Activated CD8-positive, alpha-beta memory T cell treated with anti-CD3 and anti-CD28 coated beads, Interleukin-2, amount 10 ng/mL, durations not matched to agents 7 days and 5 days (primary cell): ENCODE measurements at places on chromosomes 12 and 14. TPM values are rescaled to one million over a fixed set of nuclear protein-coding genes. Genes with fewer than 3 reads are reported as not detected.

- peak; percentile 70 for DNase-seq
Observed at GRCh38 chr14:91866511-91867295, 633 bp downstream of the TC2N start.

- no peak for DNase-seq
Observed at GRCh38 chr14:21308132-21308478, 28.2 kb downstream of the RPGRIP1 start.

- DNase-seq, result no peak
Observed at GRCh38 chr12:16175840-16176239, 101.6 kb downstream of the SLC15A5 start.

DNA sequence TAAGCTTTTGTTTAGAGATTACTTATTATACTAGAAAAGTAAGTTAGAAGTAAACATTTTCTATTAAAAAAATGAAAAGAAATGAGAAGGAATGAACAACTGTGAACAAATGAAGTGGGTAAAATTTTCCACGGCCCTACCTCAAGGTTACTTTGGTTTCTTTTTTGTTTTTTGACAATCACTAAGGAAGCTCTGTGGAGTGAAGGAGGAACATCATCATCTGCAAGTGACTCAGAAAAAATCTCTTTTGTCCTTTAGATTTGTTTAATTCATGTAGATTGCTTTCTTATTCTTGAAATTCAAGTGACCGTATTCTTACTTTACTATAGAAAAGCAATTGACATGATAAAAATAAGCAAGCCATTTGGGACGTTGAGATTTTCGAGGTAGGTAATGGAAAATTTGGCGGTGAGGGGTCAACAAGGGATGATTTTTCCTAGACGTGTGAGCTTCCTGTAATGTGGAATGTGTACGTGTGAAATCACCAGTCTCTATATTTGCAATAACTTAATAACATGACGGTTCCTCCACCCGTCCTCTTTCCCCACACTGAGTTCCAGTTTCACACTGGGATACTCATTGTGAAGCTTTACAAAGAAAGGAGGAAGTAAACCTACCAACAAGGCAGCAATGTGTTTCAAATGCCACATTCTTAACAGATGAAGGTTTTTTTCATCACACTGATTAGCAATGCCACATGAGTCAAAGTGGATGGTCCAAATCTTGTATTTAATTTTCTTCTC lies 62.3 kb upstream of the EGLN3 start:
- DNase-seq, result no peak

DNA sequence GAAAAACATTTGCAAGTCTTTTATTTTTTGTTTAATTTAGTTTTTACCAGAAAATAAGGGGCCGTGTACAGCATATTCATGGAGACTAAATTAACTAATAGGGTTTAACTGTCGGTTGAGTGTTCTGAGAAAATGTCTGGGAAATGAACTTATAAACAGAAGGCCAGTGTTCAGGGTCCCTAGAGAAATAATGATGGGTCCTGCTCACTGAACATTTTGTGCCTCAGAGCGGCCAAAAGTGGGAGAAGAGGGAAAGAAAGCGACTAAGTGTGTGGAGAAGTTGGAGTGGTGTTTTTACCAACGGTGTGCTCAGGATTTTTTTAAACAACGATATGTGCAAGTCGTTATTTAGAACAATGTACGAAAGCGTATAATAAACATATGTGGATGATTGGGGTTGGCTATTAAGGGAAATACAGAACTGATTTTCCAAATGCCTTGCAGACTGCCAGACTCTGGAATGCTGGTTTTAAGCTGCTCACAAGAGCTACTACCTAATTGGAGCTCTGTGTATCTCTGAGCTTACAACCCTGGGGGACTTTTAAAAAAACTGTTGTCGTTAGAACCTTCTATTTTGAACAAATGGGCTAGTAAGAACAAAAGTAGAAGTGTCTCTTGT lies 166.7 kb downstream of the SLC38A4 start:
- no peak for DNase-seq

GRCh38 chr12:108596854-108597558 lies 878 bp downstream of the TMEM119 start:
- DNase-seq, result no peak

DNA sequence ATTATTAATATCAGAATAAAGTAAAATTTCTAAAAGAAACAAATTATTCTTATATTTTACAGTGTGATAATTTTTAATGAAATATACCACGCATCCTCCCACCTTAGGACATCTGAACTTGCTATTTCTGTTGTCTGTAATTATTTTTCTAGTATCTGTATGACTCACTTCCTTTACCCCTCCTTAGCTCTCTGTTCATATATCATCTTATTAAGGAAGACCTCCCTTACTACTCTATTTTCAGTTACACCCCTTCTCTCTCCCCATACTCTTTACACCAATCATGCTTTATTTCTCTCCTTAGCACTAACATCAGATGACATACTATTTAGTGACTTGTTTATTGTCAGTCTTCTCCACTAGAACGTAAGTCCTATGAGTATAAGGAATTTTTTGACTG lies 34.2 kb upstream of the C12orf50 start:
- DNase-seq, result no peak

GRCh38 chr14:48788771-48789170 lies 797.4 kb downstream of the RPS29 start:
- DNase-seq, result no peak

- DNase-seq, result no peak
Observed at GRCh38 chr12:120928864-120929652, 24.9 kb upstream of the SPPL3 start.

DNA sequence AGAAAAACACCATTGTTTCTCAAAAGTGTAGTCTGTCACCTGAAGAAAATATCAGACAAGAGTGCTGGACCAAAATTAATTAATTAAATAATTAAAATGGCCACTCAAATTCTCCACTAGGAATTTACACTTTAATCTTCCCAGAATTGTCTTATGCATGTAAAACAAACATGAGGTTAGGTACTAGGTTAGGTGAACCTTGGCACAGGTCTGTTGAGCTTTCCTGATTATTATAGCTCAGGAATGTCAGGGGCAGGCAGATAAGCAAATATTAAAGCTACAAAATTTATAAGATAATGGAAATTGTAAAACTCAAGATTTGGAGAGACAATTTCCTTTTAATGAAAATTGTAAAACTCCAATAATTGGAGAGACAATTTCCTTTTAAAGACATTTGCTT lies 253.2 kb downstream of the BMP4 start:
- no peak for DNase-seq

GRCh38 chr14:88613552-88614010 lies 50.7 kb downstream of the ZC3H14 start:
- no peak for DNase-seq

GRCh38 chr12:15520083-15520482 lies 197.8 kb downstream of the PTPRO start:
- no peak for DNase-seq

GRCh38 chr12:88253371-88253978 lies 111.4 kb downstream of the TMTC3 start:
- no peak for DNase-seq

DNA sequence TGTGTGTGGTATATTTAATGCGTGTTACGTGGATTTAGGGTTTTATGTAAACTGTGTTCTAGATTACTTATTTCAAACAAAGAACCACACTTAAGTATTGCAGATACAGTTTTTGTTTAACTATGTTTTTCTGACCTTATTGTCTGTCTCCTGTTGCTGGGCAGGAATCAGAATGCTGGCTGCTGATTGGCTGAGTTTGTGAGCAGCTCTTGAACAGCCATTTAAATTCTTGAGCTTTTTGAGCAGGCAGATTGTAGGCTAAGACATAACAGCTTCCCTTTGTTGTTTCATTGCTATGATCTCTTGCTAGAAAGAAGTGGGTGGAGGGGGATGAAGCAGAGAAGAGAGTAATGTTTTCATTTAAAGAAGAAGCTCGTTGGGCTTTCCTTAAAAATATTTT lies 52.2 kb downstream of the ATF7IP start:
- DNase-seq, result peak; percentile 92

DNA sequence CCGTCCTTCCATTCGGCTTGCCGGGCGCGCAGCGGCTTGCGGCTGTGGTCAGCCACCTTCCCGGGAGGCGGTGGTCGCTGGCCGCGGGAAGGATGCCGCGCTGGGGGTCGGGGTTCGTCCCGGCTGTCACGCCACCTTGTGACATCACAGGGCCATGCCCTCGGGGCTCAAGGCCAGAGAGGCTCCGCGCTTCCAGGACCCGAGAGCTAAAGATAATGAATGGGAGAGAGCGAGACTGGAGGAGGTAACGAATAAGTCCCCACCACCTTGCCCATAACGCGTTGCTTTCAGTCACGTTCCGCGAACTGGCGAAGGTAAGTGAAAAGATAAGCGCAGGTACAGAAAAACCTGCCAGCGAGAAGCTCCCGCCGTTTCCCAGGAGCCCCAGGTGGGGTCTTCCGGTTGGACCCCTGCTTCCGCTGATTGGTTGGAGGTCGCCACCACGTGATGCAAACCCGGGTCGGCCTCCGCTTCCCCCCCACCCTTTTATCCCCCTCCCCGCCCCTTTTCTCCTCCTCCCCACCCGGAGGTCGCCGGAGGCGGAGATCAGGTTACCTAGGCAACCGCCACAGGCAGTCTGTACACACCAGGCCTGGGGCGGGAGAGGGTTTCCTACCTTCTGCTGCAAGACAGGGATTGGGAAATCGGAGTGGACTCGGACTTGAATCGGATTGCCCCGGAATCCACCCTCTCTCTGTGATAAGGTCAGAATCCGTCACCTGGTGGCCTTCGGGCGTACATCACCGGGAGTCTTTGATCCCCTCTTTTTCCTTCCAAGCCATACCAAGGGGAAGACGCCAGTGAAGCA lies at the start of gene LRRC9:
LRRC9 (plus strand) TSS at position 575 of the 808 bp plus-strand sequence.
- DNase-seq, result no peak

Gene ADAMTS20
- total RNA-seq, result not detected

Gene FGF6
- total RNA-seq, result not detected

Gene TSHR
- not detected for total RNA-seq

Gene MYF6
- not detected for total RNA-seq

Gene LHX5
- not detected for total RNA-seq

Gene KLRC1
- total RNA-seq, result 15.9 TPM

Gene RBP5
- total RNA-seq, result 0.91 TPM
